ENCODE measurements at places on chromosomes 12 and 14.

GRCh38 chr12:69410571-69410970 is 51.0 kb downstream of the YEATS4 start:
- no peak for DNase-seq

- DNase-seq = no peak
Observed at GRCh38 chr12:75404231-75404630, 13.3 kb downstream of the GLIPR1L2 start.

- DNase-seq = no peak
Observed at GRCh38 chr14:24268225-24268624, 3.2 kb downstream of the RABGGTA start.

DNA sequence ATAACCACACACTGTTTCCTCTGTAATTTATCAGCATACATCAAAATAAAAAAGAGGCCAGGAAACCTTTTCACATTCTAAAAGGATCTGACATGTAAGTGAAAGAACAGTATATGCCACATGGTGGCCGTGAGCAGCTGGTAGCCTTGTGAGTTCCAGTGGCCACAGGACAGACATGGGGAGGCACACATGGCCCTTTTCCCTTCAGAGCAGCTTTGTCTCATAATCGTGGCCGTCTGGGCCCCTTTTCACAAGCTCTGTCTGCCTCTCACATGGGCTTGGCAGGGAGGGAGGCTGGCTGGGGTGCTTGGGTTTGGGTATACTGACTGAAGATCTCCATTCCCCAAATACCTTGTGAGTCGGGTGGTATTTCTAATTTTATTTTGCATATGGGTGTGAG is 1.5 kb upstream of the ZDHHC22 start:
- DNase-seq = no peak

DNA sequence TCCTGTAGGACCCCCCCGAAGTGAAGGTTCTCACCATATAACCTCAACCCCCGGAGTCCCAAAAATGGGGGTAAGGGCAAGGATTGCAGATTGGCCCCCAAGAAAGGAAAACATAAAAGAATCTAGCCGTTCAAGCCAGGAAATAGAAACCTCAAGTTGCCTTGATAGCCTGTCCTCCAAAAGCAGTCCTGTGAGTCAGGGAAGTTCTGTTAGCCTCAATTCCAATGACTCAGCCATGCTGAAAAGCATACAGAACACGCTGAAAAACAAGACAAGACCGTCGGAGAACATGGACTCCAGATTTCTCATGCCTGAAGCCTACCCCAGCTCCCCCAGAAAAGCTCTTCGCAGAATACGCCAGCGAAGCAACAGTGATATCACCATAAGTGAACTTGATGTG is 344.2 kb upstream of the RGS6 start:
- DNase-seq = no peak

- no peak for DNase-seq
Observed at GRCh38 chr14:96588410-96589257, 86.5 kb downstream of the PAPOLA start.

DNA sequence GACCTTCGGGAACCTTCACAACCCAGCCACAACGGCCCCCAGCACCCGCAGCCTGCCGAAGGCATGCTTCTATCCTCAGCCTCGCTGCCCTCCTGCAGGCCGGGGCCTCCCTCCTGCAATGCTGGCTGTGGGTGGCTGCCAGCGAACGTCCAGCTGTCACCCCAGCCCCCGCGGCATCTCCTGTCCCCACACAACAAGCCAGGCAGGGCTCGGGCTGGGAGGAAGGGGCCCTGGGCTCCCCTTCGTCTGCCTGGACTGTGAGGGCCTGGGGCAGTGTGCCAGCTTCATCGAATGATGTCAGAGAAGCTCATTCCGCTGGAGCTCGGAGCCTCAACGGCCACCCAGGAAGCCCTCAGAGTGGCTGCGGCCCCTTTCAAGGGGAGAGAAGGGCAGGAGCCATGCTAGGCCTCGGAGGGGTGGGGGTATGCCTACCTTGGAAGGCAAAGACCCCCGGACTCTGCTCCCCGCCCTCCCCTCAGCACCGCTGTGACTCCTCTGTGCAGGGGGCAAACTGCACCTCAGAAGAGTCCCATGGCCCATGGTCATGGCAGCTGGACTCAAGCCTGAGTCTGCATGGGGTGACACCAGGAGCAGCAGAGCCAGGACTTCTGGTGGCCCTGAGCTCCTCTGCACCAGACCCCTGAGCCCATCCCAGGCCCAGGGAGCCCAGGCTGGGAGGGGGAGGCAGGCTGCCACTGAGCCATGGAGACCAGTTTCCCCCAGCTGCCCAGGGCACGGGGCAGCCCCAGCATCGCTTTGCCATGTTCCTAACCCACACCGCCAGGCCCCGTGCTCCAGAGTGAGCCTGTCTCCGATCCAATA is 24.7 kb upstream of the C14orf180 start:
- no peak for DNase-seq

DNA sequence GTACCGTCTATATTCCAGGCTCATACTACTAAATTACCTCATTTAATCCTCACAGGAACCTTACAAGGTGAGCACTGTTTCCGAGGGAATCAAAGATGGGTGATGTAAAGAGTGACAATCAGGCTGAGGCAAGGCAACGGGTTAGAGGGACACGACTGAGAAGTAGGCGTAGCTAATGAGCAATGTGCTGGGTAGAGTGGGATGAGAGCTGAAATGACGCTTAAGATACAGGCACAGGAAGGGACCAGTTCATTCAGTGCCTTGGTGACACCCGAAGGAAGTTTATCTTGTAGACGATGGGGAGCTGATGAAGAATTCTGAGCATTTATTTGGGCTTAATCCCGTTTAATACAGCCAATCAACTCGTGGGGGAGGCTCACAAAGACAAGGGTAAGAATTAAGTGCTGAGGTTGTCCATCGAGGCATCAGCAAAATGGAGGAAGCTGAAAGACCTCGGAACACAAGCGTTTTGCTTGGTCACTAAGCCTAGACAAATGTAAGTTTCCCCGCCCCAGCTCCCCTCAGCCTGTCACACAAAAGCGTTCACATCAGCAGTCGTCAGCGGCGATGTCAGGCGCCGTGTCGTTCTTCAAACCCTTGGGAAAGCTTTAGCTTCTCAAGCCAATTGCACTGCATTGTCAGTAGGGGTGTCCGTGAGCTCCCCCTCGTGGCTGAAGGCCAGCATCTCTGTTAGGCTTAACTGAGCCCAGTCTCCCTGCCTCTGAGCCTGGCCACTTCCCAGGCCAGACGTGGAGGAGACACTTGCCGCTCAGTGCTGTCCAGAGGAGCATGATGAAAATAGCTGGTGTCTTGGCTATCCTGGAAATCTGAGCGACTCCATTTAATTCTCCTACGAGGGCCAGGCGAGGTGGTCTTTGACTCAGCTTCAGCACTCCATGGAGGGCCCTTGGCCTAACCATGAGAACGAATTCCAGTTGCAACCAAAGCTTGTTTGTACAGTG is 288.5 kb upstream of the G2E3 start:
- DNase-seq = peak; percentile 81

DNA sequence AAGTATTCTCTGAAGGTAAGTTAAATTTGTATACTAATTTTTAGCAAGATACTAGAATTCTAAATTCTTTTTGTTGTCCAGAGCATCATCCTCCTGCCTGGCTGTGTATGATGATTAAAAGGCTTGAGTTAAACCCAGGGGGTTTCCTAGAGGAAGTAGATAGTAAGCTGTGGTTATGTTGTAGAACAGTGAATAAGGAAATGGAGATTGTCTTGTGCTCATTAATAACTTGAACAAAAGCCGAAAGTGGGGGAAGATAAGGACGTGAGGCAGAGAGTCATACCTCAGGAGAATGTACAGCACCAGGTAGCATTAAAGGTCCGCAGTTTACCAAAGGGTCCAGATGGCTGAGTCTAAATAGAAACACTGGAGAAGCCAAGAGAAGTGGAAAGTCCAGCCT is 42.0 kb downstream of the CKB start:
- DNase-seq = peak; percentile 67

DNA sequence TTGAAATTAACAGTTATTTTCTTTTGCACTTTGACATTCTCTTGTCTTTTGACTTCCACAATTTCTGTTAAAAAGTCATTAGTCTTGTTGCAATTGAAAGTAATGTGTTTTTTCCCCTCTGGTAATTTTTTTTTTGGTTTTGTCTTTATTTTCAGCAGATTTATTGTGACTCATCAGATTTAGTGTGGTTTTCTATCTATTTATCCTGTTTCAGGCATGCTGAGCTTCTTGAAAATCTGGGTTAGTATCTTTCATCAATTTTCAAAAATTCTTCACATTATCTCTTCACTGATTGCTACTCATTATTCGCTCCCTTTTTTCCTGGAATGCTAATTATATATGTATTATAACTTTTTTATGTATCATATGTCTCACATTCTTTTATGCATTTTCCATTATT is 15.3 kb upstream of the NTF3 start:
- no peak for DNase-seq

DNA sequence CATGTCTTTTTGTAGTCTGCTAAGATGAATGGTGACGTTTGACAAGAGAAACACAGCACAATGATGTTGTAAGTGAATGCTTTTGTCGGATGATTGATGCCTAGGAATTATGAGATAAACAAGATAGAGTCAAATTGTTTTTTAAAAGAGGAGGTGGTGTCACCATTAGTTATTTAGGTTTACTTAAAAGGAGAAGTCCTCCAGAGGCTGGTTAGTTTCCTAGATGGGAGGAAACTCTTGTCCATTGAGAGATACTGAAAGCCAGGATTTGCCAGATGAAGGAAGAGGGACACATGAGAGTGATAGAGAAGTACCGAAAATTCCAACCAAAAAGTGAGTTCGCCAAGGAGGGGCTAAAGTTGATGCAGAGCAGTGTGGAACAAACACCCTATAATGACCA is at the start of gene OR10G2:
Gene OR10G2 (minus strand): TSS at position 101 of the 400 bp plus-strand sequence. CDS start 98 bp downstream, at position 3.
- no peak for DNase-seq

DNA sequence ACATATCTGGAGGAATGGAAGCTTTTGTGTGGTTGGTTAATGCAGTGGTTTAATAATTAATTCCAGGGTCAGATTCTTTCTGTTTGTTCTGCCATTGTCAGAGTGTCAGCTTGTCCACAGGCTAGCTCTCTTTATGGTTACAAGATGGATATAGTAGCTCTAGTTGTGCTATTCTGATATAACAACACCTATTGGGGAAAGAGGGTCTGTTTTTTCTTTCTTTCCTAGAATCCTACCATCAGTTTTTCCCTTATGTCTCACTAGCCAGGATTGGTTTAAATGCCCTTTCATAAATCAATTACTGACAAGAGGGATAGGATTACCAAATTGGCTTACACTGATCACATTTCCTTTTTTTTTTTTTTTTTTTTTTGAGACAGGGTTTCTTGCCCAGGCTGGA is 27.8 kb downstream of the CNOT2 start:
- DNase-seq = no peak

DNA sequence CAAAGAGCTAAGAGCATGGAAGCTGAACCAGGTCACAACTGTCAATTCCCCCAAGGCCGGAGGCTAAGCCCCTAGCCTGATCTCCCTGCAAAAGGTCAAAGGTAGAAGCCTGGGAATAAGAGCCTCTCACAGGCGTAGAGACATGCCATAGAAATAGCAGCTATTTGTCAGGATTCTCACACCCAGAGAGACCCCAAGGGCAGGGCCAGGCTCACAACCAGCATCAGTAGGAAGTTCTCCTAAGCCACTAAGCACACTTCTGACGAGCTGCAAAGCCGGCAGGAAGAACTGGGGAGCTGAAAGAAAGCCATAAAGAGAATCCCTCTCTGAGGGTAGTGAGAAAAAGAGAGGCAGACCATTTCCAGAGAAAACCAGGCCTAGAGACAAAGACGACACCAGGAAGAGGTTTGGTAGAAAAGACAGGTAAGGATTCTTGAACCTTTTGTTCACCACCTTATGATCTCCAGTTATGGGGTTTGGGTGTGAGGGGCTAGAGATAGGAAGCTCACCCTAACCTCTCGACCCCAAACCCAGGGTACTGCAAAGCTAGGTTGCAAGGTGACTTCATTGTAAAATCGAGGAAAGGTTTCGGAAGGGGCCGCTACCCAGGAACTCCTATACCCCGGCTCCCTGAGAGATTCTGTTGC is 1.0 kb downstream of the SMARCC2 start:
- no peak for DNase-seq

- no peak for DNase-seq
Observed at GRCh38 chr12:59911516-59911915, 315.7 kb downstream of the SLC16A7 start.

DNA sequence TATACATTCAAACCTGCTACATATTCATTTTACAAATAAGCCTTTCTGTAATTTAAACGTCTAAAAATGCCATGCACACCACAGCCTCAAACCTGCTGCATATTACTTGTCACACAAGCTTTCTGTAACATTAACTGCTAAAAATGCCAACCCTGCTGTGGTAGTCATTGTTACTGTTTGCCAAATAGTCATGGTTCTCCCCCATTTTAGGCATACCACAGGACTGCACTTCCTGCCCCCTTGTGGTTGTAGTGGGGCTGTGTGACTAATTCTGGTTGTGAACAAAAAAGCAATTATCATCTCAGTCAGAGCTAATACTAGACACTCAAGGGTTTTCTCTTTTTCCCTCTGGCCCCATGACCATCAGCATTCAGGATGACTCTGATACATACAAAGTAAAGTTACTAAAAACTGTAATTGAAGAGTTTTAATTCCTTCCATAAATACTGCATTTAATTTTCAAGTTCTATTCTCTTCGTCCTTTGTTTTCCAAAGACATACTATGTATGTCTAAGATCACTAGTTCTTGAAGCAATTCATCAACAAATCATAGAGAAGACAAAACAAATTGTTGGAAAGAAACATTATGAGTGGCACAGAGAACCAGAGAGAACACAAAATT is 5.7 kb upstream of the SLC35F4 start:
- no peak for DNase-seq

DNA sequence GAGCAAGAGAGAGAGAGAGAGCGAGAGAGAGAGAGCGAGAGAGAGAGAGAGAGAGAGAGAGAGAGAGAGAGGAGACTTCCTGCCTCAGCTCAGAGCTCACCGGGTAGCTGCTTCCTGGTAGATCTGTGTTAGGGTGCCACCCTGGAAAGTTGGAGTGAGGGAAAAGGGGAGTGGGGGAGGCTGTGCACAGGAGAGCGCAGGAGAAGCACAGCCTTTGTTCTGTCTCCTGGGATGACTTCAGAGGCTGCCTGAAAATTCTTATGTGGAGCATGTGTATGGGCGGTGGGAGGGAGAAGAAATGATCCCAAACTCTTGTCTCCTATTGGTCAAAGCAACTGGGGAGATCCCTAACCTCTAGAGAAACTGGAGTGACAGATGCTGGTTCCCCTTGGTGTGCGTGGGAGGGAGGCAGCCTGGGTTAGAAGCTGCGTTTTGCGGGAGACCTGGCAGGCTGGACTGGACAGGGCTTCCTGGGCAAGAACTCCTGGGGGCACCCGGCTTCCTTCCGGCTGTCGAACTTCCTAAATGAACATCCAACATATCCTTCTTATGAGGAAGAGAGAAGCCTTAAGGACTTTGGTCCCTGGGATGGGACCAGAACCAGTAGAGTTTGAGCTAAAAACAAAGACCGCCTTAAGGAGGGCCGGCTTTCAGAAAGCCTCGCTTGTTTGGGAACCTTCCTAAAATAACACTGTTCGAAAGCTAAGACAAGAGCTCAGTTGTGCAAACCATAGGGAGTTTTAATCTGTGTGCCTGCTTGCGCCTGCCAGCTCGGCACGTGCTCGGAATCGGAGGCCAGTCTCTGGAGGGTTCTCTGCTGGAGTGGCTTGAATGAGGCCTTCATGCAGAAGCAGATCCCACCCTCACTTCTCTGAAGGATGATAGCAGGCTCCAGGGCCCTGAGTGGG is 30.4 kb upstream of the BEGAIN start:
- DNase-seq = peak; percentile 90
